Activated naive CD4-positive, alpha-beta T cell treated with anti-CD3 and anti-CD28 coated beads, Interleukin-2, amount 10 ng/mL, durations not matched to agents 7 days and 5 days (primary cell): ENCODE measurements at places on chromosomes 7 and 10.

GRCh38 chr10:52780391-52781155 lies 8.0 kb upstream of the MBL2 start:
- DNase-seq: no peak

DNA sequence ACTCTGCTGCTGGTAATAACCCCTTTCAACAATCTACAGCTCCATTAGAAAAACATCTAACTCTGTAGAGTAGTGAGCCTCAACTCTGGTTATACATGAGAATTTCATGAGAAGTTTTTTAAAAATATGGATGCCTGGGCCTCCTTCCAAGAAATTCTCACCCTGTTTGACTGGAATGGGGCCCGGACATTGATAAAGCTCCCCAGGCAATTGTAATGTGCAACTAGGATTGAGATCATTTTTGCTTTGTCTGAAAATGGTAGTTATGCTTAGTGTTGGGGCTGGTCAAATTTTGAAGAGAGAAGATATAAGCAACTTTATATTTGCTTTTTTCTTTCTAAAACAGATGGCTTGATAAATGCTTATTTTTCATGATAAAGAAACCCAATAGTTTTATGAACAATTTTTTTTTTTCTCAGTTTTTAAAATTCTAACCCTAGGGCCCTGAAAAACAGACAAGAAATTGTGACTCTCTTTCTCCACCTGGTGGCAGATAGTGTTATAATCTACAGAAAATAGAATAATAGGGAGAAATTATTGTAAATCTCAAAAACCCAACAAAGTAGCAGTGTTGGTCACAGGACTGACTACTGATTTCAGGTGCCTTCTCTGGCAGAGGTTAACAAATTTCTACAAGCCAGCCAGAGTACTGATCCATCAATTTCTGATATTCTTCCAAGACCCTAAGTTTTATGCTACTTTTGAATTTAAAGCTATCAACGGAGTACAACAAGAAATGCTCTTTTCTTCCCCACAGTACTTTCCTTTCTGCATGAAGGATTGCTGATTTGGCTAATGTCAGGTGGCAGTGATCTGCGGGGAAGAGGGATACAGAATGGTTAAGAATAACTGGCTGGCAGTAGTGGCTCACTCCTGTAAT lies 174.8 kb downstream of the DKK1 start:
- no peak for DNase-seq

DNA sequence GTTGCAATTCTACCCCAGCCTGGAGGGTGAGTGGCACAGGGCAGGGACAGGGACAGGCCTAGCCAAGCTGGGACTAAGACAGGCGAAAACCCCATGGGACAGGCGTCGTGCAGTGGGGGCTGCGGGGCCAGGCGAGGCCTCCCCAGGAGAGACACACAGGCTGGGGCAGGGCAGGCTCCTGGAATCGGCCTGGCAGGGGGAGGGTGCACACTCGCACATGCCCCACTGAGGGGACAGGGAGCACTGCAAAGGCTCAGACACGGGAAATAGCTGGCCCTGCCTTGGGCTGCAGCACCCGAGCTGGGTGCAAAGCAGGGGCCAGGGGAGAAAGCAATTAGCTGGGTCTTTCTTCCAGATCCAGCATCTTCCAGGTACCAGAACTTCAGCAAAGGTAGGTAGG lies 10.4 kb downstream of the LAT2 start:
- no peak for DNase-seq

DNA sequence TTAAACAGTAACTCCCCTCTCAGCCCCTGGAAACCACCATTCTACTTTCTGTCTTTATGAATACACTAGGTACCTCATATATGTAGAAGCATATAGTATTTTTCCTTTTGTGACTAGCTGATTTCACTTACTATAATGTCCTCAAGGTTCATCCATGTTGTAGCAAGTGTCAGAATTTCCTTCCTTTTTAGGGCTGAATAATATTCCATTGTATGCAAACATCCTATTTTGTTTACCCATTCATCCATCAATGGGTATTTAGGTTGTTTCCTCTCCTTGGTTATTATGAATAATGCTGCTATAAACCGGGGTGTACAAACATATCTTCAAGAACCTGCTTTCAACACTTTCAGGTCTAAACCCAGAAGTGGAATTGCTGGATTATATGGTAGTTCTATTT lies 125.3 kb downstream of the SGMS1 start:
- DNase-seq: no peak

GRCh38 chr7:70285187-70285586 lies 686.9 kb downstream of the AUTS2 start:
- DNase-seq: no peak
